Activated CD8-positive, alpha-beta T cell treated with anti-CD3 and anti-CD28 coated beads, Interleukin-2, amount 10 ng/mL, durations not matched to agents 7 days and 5 days (primary cell): ENCODE measurements at places on chromosomes 16 and 17.

- H3K4me1 ChIP-seq: no peaks in the 10 kb centered on the region
- H3K36me3 ChIP-seq: no peaks in the 10 kb centered on the region
- H3K4me3 ChIP-seq: no peak overlapping the region
These were observed 624.4 kb upstream of the C16orf82 start for GRCh38 chr16:26442321-26442720.

GRCh38 chr16:50213939-50214519 is 52.3 kb upstream of the ADCY7 start:
- peak overlapping the region; percentile 72 for H3K27ac ChIP-seq
- no peak for DNase-seq
- H3K4me1 ChIP-seq: peaks cover 49% of the 10 kb centered on the region
- H3K27me3 ChIP-seq: no peaks in the 10 kb centered on the region

DNA sequence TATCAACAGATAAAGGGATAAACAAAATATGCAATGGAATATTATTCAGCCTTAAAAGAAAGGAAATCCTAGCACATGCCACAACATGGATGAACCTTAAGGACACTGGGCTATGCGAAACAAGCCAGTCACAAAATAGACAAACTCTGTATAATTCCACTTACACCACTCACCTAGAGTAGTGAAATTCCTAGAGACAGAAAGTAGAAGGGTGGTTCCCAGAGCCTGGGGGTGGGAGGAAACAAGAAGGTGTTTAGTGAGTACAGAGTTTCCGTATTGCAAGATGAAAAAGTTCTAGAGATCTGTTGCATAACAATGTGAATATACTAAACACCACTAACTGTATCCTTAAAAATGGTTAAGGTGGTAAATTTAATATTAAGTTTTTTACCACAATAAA is 10.0 kb downstream of the SPOP start:
- peaks cover 18% of the 10 kb centered on the region for H3K36me3 ChIP-seq
- no peak for DNase-seq
- no peak overlapping the region for H3K27ac ChIP-seq
- peaks cover 26% of the 10 kb centered on the region for H3K4me1 ChIP-seq
- no peak overlapping the region for H3K4me3 ChIP-seq
- no peaks in the 10 kb centered on the region for H3K27me3 ChIP-seq

DNA sequence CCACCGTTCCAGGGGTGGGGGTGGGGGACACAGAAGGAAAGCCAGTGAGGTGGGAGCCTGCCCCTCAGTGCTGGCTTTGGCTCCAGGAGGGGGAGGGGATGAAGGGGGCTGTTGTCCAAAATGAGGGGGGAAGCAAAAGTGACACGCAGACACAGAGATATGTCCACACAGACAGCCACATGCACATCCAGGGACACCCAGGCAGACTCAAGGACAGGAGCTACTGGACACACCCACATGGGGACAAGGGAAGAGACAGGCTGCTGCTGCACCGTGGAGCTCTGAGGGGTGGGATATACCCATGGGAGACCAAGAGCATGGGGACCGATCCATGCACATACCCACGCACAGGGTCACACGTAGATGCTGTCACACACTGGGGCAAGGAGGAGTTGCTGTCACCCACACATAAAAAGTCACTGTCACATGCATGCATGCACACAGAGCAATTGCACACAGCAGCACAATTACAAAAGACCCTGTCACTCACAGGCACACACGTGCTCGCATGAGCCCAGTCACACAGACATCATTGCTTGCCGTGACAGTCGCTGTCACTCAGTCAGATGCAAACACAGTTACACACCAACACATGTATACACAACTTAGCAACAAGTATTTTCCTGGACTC is 1.3 kb downstream of the THRA start:
- H3K27ac ChIP-seq: no peak overlapping the region
- DNase-seq: no peak
- H3K4me3 ChIP-seq: peak overlapping the region; percentile 80
- H3K4me1 ChIP-seq: peaks cover 43% of the 10 kb centered on the region
- no peaks in the 10 kb centered on the region for H3K36me3 ChIP-seq

GRCh38 chr17:7687072-7687907 is at the start of gene TP53:
TSS of gene TP53 (minus strand) at chr17:7687490. CDS start at chr17:7676594, 10,896 bp downstream.
- H3K4me3 ChIP-seq: peak within 1 kb of the TSS; percentile 98
- H3K27me3 ChIP-seq: no peaks in the 10 kb centered on the region
- H3K4me1 ChIP-seq: peaks cover 38% of the 10 kb centered on the region
- H3K36me3 ChIP-seq: peaks cover 33% of the 10 kb centered on the region
- peak; percentile 95 for DNase-seq
- peak within 1 kb of the TSS; percentile 100 for H3K27ac ChIP-seq

DNA sequence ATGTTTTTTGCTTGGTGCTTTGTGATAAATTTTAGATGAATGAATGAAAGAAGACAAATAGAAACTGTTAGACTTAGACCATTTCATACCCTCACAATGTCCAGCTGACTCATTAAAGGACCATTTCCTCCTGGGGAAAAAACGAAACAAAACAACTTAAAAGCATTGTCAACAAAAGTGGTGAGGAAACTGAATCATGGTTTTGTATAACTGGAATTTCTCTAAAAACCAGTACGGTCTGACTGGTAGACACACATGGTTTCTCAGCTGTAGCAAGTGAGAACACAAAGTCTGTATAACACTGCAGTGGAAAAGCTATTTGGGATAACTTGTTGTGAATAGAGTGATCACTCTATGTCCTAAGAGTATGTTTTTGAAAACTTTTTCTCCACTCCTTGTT is 5.3 kb upstream of the DDX52 start:
- H3K27me3 ChIP-seq: peaks cover 68% of the 10 kb centered on the region
- H3K4me3 ChIP-seq: no peak overlapping the region
- no peak overlapping the region for H3K27ac ChIP-seq
- DNase-seq: no peak

DNA sequence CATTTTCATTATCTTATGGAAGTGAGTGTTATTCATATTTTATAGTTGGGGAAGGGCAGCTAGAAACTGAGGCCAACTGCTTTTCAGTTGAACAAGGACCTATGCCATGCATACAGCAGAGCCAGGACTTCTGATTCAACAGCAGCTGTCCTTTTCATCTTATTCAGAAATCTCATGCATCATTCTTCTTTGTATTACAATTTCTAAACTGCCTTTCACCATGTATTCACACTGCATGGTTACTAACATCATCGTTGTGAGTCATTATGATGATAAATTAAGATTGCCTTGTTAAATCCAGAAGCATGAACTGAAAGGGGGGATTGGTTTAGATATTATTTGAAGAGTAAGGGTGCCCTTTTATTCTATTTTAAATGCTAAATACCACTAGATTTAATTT is 1470.1 kb upstream of the GOT2 start:
- no peaks in the 10 kb centered on the region for H3K27me3 ChIP-seq
- no peak overlapping the region for H3K4me3 ChIP-seq
- no peak overlapping the region for H3K27ac ChIP-seq
- DNase-seq: no peak
- H3K4me1 ChIP-seq: no peaks in the 10 kb centered on the region

GRCh38 chr17:17269926-17270773 is 10.9 kb downstream of the COPS3 start:
- H3K4me1 ChIP-seq: peaks cover 2% of the 10 kb centered on the region
- H3K27ac ChIP-seq: no peak overlapping the region
- H3K36me3 ChIP-seq: peaks cover 49% of the 10 kb centered on the region

GRCh38 chr17:29042679-29043538 is at the start of gene PIPOX:
TSS of gene PIPOX (plus strand) at chr17:29043141. CDS start at chr17:29043226, 85 bp downstream.
- H3K27ac ChIP-seq: no peak within 1 kb of the TSS
- peaks cover 12% of the 10 kb centered on the region for H3K4me1 ChIP-seq
- DNase-seq: no peak
- H3K4me3 ChIP-seq: no peak within 1 kb of the TSS

DNA sequence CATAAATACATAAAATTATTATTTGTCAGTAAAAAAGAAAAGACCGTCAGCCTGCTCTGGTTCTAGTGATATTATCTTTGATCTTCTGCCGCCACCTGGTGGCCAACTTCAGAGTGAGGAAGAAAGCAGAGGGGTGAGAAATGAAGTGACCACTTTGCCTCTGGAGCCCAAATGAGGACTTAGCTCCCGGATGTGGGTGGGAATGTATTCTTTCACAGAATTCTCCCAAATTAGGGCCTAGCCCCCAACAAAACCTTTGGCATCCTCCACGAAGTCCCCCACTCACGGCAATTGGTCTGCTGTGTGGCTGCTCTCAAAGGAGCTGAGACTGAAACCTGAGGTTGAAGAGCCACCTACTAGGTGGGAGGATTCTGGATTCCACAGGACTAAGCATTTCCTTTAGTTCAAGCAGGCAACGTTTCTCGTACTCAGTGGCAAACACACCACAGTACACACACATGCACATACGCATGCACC is 4.9 kb upstream of the ZNF267 start:
- peaks cover 65% of the 10 kb centered on the region for H3K4me1 ChIP-seq
- peak overlapping the region; percentile 64 for H3K4me3 ChIP-seq
- DNase-seq: peak; percentile 89

- no peak overlapping the region for H3K4me3 ChIP-seq
- peaks cover 39% of the 10 kb centered on the region for H3K36me3 ChIP-seq
- peaks cover 44% of the 10 kb centered on the region for H3K4me1 ChIP-seq
- no peak for DNase-seq
- H3K27ac ChIP-seq: no peak overlapping the region
These were observed 4.3 kb downstream of the CDIP1 start for GRCh38 chr16:4534151-4534790.

DNA sequence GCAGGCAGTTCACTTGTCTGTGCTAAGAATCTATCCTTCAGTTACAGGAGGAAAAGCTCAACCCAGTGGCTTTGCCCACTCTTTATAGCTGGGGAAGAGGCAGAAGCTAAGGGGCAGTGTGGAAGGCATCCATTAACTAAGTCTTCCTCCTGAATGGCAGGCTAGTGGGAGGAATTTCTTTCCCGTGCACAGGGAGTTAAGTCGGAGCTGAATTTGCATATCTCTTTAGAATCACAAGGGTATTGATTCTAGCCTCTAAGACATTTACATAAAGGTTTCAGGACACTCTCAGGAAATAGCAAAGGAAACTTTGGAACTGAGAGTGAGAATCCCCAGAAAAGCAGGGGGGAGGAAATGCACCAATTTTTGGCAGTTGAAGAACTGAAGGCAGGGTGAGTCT is 245.6 kb downstream of the CA10 start:
- H3K36me3 ChIP-seq: no peaks in the 10 kb centered on the region
